ENCODE measurements at places on chromosomes 3 and 15. TPM values are rescaled to one million over a fixed set of nuclear protein-coding genes. Genes with fewer than 3 reads are reported as not detected.

DNA sequence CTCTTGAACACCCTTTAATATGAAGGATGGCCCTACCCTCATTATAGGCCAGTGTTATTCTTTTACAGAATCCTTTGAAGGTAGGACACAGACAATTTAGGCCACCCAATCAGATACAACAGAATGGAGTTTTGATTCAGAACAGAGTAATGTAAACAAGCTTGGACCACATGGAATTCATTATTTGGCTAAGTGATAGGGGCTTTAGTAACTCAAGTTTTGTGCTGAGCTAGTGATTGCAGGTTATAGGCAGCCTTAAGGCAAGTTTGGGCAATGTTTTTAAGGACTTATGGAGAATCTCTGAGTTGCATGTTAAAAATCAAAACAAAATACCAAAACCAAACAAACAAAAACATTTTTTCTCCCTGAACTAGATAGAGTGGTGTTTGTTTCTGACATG is 312.1 kb upstream of the ROBO1 start:
- DNase-seq, result no peak

- no peak for DNase-seq
Observed at GRCh38 chr3:111808439-111808838, 50.6 kb upstream of the PHLDB2 start.

DNA sequence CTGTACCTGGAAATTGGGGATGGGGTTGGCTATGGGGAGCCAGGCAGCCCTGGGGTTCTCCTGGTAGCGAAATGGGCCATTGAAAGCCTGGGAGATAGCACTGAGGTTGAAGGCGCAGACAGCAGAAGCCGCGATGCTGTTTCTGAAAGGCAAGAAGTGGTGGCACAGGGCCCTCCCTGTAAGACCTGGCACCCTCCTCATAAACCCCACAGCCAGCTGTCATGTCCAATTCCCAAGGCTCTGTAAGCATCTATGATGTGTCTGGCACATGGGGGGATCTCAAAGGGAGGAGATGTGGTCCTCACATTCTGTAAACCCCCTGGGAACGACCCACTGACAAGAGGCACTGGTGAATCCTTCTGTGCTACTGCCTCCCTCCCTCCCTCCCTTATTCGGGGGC is 104.0 kb downstream of the SEMA5B start:
- DNase-seq, result no peak

GRCh38 chr3:178169421-178169820 is 366.8 kb upstream of the KCNMB2 start:
- no peak for DNase-seq

DNA sequence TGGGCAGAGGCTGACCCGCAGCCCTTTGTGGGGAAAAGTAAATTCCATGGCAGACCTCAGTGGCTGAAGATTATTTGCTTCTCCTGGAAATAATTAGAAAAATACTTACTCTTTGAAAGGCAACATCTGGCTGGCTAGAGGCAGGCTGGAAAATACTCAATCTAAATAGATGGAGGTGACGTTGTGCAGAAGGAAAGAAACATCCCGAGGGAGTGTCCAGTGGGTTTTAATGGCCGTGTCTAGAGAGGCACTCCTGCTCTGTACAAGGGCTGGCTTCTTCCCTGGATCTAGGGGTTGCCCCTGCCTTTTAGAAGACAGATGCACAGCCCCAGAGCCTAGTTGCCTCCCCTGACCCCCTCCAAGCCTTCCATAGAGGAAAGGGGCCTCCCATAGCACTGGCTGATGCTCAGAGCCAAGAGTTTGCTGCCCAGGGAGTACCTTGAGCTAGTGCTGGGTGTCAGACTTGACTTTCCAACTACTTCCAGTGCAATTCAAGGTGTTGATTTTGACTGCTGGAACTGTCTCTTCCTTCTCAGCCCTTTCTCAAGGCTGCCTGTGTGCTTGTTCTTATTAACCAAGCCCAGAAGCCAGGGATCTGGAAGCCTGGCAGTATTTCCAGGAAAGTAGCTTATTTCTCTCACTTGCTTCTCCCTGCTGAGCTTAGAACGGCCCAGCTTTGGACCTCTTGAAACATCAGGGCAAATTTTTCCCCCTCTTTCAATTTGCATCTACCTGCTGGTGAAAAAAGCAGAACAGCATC is 27.4 kb downstream of the CGNL1 start:
- no peak for DNase-seq

DNA sequence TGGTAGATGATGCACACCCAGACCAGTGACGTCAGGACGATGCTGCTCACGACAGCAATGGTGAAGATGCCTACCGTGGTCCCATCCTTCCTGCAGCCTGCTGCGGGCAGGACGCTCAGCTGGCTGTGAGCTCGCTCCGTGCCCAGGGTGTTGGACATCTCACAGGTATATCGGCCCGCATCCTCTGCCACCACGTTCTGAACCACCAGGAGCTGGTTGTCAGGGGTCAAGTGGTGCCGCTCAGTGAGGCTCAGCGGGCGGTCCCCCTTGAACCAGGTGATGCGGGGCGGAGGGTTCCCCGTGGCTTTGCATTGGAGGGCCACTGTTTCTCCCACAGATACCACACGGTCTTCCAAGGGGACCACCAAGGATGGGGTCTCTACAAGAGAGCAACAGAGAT is 117.8 kb downstream of the LRIG1 start:
- no peak for DNase-seq

- DNase-seq, result no peak
Observed at GRCh38 chr3:108180194-108180593, 42.0 kb downstream of the IFT57 start.

GRCh38 chr3:134810052-134810435 is 15.0 kb downstream of the EPHB1 start:
- DNase-seq, result no peak

DNA sequence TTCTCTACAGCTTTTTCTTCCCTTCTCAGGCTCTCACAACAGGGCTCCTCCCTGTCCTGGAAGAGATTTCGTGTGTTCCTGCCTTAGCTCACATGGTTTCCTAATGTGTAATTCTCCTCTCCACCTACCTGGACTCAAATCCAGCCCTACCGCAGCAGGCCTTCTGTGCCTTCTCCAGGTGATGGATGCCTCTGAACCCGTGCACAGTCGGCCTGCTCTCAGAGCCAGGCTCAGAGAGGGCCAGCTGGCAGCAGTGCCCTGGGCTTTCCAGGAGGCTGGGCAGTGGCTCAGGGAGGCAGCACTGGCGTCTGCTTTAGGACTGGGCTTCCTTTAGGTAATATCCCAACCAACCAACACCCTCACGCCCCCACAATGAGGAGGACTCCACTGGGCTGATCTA is 123.2 kb upstream of the TMC3 start:
- DNase-seq, result peak; percentile 84

DNA sequence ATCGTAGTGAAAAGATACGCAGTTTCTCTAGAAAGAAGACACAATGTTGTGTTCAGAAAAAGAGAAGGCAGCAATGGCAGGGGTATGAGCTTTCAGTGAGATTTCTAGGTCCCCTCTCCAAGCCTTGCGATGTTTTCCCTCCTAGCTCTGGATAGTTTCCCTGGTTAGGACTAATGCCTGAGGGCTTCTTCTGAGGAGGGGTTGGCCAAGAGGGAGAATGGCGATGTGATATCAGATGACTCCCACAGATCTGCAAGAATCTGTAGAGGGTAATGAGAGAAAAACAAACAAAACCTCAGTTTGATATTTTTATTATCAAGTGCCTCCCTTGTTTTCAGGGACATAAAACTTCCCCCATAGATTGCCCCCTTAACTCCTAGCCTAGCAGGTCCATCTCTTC is 4.1 kb upstream of the CLDN1 start:
- no peak for DNase-seq

- DNase-seq, result no peak
Observed at GRCh38 chr15:63405683-63406390, 24.2 kb upstream of the CA12 start.

- no peak for DNase-seq
Observed at GRCh38 chr3:12049675-12050074, 45.5 kb downstream of the SYN2 start.

The MINAR1 gene
- 17.7 TPM for total RNA-seq

The ARHGEF26 gene
- 10.1 TPM for total RNA-seq

The RARRES1 gene
- 36.5 TPM for total RNA-seq

The CPN2 gene
- not detected for total RNA-seq

Data from cerebellum (tissue), 4 donors.